ENCODE measurements at places on chromosomes 5 and 9.

DNA sequence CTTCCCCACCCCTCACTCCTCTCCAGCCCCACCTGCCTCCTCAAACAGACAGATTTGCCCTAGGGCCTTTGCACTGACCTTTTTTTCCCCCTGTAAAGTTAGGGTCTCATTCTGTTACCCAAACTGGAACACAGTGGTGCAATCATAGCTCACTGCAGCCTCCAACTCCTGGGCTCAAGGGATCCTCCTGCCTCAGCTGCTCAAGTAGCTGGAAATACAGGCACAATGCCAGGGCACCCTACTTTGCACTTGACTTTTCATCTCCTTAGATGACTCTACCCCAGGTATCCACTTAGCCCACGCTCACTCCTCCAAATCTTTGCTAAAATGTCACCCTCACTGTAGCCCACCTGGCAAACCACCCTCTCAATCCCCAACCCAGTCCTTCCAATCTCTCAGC, 2.2 kb downstream of the DYNC2I2 start:
- no peak for DNase-seq

DNA sequence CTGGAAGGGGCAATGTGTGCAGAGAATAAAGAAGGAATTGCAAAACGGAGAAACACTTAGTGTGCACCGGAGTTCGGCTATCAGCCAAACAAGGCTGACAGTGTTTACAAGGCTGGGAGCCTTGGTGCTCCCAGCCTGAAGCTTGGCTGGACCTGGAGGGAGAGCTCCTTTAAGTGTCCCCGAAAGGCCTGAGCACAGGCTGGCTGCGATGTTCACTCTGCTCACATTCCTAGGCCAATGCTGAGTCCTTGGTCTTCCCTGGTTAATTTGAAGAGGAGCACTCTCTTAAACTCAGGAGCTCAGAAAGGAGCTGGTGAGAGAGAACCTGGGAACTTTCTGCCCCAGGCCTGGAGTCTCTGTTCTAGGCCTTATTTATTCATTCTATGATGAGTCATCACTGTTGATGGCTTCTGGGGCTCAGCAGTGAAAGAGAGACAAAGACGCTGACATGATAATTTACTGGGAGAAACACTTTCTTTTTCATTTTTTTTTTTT, 88.6 kb upstream of the MYO10 start:
- DNase-seq = no peak

- no peak for DNase-seq
Measured at GRCh38 chr5:104267320-104268015, 704.9 kb upstream of the NUDT12 start.

- DNase-seq = no peak
Measured at GRCh38 chr5:54981928-54982327, 3.5 kb downstream of the ESM1 start.

DNA sequence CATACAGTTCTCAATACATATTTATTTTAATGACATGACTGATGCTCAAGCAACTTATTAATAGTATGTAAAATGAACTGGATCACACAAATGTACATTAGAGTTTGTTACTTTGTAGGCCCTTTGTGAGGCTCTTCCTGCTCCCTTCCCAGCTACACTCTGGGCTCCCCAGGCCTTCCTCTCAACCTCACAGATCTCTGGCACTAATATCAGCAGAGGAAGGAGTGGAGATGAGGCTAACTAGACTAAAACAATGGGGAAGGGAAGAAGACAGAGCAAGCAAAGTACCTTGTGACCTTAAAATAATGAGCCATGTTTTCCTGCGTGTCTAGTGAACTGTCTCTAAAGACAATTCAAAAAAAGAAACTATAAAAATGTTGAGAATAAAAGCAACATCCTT, 30.3 kb upstream of the TEK start:
- no peak for DNase-seq

GRCh38 chr9:134561427-134562145, 80.0 kb upstream of the COL5A1 start:
- no peak for DNase-seq

GRCh38 chr5:1777281-1778137, 22.1 kb downstream of the MRPL36 start:
- no peak for DNase-seq

DNA sequence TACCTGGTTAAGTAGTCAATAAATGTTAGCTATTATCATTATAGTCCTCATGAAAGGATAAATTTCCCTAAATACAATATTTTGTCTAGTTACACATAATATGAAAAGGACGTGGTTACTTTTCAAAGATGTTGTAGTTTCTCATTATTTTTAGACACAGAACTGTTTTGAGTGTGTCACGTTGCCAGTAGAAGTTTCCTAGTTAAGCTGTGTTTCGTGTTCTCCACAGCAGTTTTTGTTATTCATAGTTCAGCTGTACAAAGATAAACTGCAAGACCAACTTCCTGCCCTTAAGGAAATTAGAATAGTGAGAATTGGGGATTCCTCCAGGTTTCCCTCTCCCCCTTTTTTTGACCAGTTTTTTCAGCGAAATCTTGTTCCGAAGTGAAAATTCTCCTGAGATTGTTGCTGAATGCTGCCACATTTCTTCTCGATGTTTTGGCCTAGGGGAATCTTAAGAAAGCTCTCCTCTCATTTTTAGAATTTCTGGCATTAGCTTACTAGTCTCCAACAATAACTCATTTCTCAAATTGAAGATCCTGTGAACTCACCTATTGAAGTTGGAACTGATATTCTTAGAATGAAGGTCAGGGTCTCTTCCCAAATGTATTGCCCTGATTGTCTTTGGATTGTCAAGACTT, 176.1 kb downstream of the PAM start:
- no peak for DNase-seq

DNA sequence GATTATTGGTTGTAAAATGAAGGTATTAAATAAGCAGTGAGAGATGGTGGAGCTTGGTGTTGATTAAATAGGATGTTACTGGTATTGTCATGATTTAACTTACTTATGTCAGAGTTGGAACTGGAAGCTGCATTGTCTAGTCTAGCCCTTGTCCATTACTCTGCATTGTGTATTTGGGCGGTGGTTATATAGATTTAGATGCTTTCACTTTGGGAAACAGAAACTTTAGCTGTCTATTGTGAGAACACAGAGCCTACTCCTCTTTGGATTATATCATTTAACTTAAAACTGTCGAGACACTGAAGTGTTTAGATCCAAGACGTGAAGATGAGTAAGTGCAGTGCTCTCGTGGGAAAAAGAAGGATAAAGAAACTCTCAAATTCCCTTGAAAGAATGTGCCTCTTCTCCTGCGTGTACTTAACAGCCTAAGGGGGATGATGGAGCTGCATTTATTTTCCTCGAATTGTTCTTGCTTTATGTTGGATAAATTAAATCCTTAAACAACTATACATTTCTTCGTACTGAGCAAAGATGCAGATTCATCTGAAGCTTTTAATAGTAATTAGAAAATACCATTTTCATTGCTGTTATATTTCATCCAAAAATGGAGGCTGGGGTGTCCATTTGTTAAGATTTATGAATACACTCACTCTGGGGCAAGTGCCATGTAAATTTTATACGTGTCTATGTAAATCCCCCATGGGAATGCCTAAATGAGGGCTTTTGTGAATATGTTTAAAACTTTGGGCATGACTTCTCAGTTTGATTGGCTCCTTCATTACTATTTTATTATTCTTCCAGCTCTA, 21.6 kb downstream of the FBXL7 start:
- DNase-seq = no peak

GRCh38 chr5:54889826-54890225, 95.6 kb downstream of the ESM1 start:
- DNase-seq = no peak

GRCh38 chr5:174723315-174723978, 935 bp upstream of the MSX2 start:
- no peak for DNase-seq

GRCh38 chr5:129541648-129542251, 81.7 kb downstream of the ADAMTS19 start:
- DNase-seq = peak; percentile 76

DNA sequence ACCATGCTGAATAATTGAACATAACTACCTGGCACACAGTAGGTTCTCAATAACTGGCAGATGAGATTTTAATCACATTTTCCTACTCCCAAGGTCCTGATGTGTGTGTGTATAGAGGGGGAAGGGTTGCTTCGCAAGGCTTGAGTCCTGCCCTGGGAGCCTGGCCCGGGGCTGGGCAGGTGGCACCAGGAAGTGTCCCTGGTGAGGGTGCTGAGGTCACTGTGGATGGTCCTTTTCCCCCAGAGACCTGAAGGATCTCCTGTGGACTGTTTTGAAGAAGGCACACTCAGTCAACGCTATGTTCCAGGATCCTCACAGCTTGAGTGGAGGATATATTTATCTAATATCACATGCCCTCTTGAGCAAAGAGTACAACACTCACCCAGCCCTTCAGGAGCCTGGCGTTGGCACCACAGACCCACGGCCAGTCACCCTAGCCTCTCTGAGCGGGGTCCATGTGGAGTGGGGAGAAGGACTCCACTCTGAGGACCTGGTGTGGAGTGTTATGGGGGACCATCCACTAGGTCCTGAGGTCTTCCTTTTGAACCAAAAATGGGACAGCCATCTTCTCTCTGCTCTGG, 177.8 kb downstream of the GABBR2 start:
- no peak for DNase-seq

- no peak for DNase-seq
Measured at GRCh38 chr9:37383876-37384746, 38.4 kb upstream of the GRHPR start.

GRCh38 chr5:121399879-121400278, 451.8 kb upstream of the FTMT start:
- DNase-seq = no peak
